ENCODE measurements at places on chromosomes 4 and X. TPM values are rescaled to one million over a fixed set of nuclear protein-coding genes. Genes with fewer than 3 reads are reported as not detected.

Gene SPP1
- total RNA-seq: 22.7 TPM

Gene BMP2K
- 249 TPM for total RNA-seq

Gene TEX11
- total RNA-seq: not detected

Gene CCSER1
- 0.24 TPM for total RNA-seq

Gene ADGRG2
- 0.16 TPM for total RNA-seq

Gene SLC9B1
- 0.61 TPM for total RNA-seq

Gene SPANXD
- total RNA-seq: not detected

Gene SERTM2
- total RNA-seq: not detected

Gene AMTN
- not detected for total RNA-seq

Gene KIF4A
- total RNA-seq: 2.3 TPM

Gene HSFX3
- not detected for total RNA-seq

Gene GABRQ
- 0.24 TPM for total RNA-seq

Gene SMIM31
- not detected for total RNA-seq

Gene SSX1
- not detected for total RNA-seq

Gene SPIN2A
- 3.4 TPM for total RNA-seq

Gene AREG
- 0.32 TPM for total RNA-seq

Gene LNX1
- total RNA-seq: 11.1 TPM

Gene MORF4L2
- 675 TPM for total RNA-seq

Gene SAT1
- total RNA-seq: 66.7 TPM

Gene RAB33A
- 0.49 TPM for total RNA-seq

Gene CNGA1
- not detected for total RNA-seq

Gene RIPPLY1
- total RNA-seq: not detected
